ENCODE measurements at places on chromosomes 11 and 22.

- no peak for DNase-seq
These were observed at the start of gene MS4A2 for GRCh38 chr11:60088364-60088763. MS4A2 (plus strand) TSS chr11:60088664; CDS start chr11:60088766, 102 bp downstream.

GRCh38 chr11:47518212-47518964 is 34.5 kb downstream of the CELF1 start:
- DNase-seq, result no peak

DNA sequence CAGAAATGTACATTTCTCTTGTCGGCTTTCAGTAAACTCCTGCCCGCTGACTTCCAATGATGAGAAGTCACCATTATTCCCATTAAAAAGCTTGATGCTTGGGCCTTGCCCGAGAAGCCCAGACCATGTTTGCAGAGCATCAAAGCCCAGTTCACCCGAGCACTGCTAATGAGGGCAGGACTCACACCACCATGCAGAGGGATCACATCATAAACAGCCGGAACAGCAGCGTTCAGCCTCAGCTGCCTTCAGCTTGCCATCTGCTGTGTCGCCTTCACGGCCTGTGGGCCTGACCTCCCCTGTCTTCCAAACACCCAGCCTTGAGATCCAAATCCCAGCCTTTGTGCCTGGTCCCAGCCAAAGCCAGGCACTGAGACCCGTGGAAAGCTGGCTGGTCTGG is 105.4 kb upstream of the CSNK2A3 start:
- no peak for DNase-seq

- no peak for DNase-seq
These were observed 121.2 kb downstream of the ABTB2 start for GRCh38 chr11:34236572-34236971.

- DNase-seq, result no peak
These were observed 29.8 kb downstream of the JAM3 start for GRCh38 chr11:134098566-134099184.

GRCh38 chr22:27435844-27436576 is 365.5 kb downstream of the MN1 start:
- DNase-seq, result no peak

DNA sequence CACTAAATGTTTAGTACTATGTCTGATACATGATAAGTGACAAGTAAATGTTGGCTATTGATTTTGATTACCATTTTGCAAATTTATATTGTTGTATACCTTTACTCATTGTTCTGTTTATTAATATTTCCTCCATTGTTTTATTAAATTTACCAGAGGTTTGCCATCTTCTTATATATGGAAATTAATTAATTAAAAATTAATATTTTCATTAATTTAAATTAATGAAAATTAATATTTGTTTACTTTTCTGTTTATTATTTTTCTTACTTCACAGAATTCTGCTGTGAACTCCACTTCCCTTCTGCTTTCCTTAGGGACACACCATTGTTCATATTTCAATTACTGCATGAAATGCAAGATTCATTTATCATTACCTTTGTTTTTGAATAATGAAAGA is 331.0 kb downstream of the LARGE1 start:
- DNase-seq, result no peak

GRCh38 chr11:61171907-61172306 is 10.7 kb upstream of the VPS37C start:
- no peak for DNase-seq

DNA sequence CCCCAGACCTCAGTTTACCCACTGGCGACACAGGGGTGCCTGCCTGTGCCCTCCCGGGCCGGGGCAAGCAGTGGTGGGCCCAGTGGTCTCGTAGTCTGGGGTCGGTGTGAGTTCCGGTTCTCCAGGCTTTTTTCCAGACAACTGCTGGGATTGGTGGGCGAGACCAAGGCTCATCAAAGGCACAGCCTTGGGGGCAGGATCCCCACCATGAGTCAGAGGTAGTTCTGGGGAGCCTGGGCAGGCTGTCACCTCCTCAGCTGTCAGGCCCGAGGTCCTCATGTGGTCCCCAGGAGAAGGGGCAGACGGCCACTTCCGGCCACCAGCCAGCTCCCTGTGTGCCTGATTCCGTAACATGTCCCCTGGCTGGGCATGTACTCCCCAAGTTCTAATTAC is 827 bp upstream of the MUC2 start:
- no peak for DNase-seq

DNA sequence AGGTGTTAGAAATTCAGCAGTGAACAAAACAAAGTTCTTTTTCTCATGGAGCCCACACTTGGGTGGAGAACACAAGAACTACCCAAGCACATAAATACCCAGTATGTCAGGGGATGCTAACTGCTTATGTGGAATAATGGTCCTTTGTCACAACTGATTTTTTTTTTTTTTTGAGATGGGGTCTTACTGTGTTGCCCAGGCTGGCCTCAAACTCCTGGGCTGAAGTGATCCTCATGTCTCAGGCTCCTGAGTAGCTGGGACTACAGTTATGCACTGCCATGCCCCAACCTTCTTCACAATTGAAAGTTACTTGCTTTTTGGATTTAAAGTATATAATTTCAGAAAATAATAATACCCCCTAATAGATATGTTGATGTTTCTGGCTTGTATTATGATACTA is 122.6 kb upstream of the RASSF10 start:
- no peak for DNase-seq

GRCh38 chr11:133058501-133058900 is 473.8 kb downstream of the OPCML start:
- no peak for DNase-seq

- DNase-seq, result no peak
These were observed 1.2 kb downstream of the ELFN2 start for GRCh38 chr22:37425800-37426705.

- no peak for DNase-seq
These were observed 79.9 kb upstream of the SYT13 start for GRCh38 chr11:45365961-45366618.

GRCh38 chr11:120613264-120614226 is 102.0 kb downstream of the GRIK4 start:
- DNase-seq, result no peak

GRCh38 chr11:33790040-33790439 is 15.7 kb upstream of the FBXO3 start:
- DNase-seq, result no peak

- DNase-seq, result no peak
These were observed 16.3 kb upstream of the RASL10A start for GRCh38 chr22:29331658-29332300.

DNA sequence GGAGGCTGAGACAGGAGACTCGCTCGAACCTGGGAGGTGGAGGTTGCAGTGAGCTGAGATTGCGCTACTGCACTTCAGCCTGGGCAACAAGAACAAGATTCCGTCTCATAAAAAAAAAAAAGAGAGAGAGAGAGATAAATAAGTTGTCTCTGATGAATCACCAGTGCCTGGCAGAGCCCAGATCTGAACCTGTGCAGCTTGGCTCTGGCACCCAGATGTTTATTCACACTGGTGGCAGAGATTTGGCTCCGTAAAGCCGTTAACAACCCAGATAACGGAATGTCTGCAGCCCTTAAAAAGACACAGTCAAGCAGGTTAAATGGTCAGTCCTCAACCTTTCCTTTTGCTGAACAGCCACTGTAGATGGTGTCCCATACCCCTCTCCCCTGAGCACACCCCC is 33.5 kb upstream of the RTL6 start:
- no peak for DNase-seq

Measured in CD4-positive, alpha-beta T cell treated with Interleukin-1 beta for 1 hour (primary cell).